ENCODE measurements at places on chromosomes 1 and 21.

DNA sequence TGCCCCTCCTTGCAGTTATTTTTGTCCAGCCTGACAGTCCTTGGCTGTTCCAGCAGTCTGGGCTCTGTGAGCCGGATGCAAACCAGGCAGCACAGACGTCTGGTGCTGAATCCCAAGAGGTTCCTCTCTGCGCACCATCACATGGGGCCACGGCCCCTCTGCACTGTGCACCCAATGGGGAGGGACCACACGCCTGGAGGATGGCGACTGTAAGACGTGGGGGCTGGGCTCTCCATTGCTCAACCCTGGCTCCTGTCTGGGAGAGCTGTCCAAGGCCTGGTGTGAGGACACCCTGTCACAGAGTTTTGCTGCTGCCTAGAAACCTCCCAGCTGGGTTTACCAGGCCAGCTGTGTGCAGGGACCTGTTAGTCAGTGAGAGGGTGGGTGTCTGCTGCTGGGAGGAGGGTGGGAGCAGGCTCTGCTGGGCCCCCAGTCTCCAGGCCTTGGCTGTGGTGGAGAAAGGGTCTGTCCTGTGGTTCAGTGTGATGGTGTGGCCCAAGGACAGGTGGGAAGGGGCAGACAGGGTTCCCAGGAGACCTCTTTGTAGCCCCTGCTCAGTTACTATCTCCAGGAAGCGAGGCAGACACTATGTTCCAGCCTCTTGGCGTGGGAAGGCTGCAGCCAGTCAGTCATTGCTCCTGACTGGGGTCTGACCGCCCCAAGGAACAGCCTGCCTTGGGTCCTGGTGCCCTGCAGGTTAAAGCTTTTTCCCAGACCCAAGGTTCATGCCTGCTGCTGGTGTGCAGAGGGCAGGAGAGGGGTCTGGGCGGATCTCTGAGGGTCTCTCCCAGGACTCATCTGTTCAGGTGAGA, 13.8 kb downstream of the HEYL start:
- DNase-seq = peak; percentile 51

- no peak for DNase-seq
Observed at GRCh38 chr21:31493350-31493880, 149.4 kb upstream of the TIAM1 start.

GRCh38 chr1:162690672-162691434, 58.6 kb downstream of the DDR2 start:
- DNase-seq = no peak

GRCh38 chr21:14862794-14863720, 201.7 kb downstream of the NRIP1 start:
- DNase-seq = no peak

- DNase-seq = no peak
Observed at GRCh38 chr1:183816110-183816509, 11.2 kb downstream of the RGL1 start.
